Fibroblast of the conjunctiva (primary cell): ENCODE measurements at places on chromosomes 1 and 21.

DNA sequence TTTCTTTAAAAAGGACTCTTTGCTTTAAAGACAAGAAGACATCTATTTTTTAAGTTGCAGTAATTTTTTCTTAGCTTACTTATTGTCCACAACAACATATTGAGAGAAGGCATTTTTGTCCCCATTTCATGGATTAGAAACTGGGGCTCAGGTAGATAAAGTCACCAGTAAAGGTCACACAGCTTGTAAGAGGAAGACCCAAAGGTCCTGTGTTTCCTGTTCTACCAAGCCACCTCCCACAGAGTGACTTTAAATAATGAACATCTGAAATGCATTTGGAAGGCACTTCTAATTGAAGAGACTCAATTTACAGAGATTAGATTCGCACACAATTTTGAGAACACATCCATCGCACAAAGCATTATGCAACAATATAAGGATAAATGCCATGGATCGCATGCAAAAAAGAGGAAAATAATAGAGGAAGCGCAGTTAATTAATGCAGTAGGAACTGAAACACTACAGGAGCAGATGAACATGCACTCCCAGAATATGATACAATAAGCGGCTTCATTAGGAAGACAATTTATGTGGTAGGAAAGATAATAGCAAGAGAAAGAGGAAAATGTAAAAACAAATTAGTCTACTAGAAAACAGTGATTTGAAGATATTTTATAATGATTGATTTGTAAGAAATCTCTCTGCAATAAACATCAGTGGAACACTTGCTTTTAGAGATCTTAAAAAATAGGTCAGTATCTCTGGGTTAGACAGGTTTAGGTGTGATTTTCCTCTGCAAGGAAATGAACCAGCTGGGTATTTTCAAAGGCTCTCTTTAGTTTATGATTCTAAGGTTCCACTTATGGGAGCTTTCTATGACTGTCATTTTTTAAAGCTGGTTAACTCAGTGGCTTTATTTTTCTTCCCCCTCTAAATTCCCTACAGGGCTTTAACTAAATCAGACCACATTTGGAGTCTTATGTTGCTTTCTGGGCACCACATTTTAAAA is 27.1 kb upstream of the CD2 start:
- no peak for DNase-seq

- DNase-seq, result peak; percentile 34
Observed at GRCh38 chr1:63316984-63317816, 5.2 kb upstream of the FOXD3 start.

DNA sequence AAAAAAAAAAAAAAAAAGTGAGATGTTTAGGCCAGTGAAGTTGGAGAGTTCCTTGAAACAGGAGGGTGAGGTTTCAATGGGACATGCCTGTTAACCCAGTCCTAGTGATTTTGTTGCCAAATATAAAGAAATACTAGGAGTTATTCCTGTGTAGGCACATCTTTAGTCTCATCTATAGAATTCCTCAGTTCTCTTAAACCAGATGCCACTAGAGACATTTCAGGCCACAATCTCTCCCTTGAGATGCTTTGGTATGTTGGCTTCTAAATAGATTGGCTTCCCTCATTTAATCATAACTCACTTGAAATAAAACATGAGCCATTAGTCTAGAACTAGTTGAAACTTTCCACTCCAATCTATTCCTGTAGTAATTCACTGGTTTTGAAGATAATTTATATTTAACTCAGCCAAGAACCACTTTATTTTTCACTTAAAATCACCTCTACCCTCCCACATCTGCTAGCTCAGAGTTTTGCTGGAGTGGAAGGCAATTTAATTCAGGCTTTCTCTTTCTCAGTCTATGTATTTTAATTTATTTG is 29.8 kb downstream of the GPR137B start:
- no peak for DNase-seq

- DNase-seq, result no peak
Observed at GRCh38 chr21:35035581-35035980, 13.5 kb downstream of the RUNX1 start.

GRCh38 chr1:70587872-70588366 is 176.9 kb downstream of the CTH start:
- DNase-seq, result no peak

DNA sequence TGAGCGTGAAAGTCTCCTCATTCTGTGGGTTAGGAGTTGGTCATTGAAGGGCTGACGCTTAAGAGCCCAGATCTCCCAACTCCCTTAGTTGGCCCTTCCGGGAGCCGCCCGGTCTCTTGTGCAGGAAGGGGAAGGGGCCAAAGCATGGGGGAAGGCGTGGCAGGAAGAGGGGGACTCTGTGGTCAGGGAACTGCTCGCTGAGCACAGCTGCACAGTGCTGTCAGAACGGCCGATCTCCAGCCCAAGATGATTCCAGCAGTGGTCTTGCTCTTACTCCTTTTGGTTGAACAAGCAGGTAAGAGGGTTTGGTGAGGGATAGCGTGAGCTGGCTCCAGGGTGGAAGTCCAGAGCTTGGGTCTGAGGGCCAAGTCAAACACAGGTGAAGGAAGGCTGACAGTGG is at the start of gene FCER1G:
Gene FCER1G (plus strand): TSS at position 220 of the 400 bp plus-strand sequence. CDS start 27 bp downstream, at position 247.
- DNase-seq, result no peak

GRCh38 chr1:180947901-180948640 is 35.4 kb downstream of the KIAA1614 start:
- DNase-seq, result no peak

DNA sequence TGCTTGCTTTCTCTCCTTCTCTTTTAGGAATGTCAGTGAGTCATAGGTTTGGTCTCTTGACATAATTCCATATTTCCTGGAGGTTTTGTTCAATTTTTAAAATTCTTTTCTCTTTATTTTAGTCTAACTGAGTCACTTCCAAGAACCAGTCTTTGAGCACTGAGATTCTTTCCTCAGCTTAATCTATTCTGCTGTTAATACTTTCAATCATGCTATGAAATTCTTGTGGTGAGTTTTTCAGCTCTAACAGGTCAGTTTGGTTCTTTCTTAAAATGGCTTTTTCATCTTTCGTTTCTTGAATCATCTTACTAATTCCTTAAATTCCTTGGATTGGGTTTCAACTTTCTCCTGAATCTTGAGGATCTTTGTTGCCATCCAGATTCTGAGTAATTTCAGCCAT is 321.0 kb downstream of the PTBP2 start:
- no peak for DNase-seq

GRCh38 chr1:101364370-101365120 is 127.7 kb downstream of the S1PR1 start:
- DNase-seq, result no peak

- DNase-seq, result no peak
Observed at GRCh38 chr1:44777969-44778635, 2.8 kb downstream of the RPS8 start.

DNA sequence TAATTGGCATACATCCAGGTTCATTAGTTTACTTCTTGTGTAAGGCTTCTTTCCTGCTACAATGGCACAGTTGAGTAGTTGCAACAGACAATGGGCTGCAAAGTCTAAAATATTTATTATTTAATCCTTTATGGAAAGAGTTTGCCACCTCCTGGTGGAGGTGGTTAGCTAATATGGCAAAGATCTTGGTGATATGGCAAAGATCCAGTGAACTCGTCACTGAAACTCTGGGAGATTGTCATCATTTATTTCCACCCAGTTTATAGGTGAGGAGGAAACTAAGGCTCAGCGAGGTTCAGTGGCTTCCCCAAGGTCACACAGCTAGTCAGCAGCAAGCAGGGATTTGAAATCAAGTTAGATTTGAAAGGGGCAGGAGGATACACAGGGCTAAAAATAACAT is 16.1 kb upstream of the IFFO2 start:
- DNase-seq, result no peak

DNA sequence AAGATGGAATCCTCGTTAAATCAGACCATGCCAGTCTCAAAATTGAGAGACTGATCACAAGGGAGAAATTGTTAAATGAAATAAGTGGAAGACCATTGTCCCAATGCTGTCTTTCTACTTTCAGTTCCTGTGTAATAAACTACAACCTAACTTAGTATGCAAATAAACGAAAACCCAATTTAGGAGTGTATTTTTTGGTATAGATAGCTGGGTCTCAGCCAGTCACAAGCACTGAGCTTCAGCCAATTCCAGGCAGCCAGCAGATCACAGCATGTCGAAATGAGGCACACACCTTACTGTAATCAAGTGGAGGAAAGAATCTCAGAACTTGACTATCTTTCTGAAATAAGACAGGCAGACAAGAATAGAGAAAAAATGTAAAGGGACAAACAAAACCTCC is 33.0 kb upstream of the VN1R5 start:
- DNase-seq, result no peak
